ENCODE measurements at places on chromosomes 3 and 15.

GRCh38 chr3:178217479-178217878 lies 318.8 kb upstream of the KCNMB2 start:
- no peak for DNase-seq

- no peak for DNase-seq
Measured at GRCh38 chr15:64895285-64896065, 16.2 kb upstream of the ANKDD1A start.

- no peak for DNase-seq
Measured at GRCh38 chr3:115648559-115648958, 25.2 kb downstream of the GAP43 start.

GRCh38 chr3:8325306-8325705 lies 176.3 kb upstream of the LMCD1 start:
- DNase-seq = no peak

DNA sequence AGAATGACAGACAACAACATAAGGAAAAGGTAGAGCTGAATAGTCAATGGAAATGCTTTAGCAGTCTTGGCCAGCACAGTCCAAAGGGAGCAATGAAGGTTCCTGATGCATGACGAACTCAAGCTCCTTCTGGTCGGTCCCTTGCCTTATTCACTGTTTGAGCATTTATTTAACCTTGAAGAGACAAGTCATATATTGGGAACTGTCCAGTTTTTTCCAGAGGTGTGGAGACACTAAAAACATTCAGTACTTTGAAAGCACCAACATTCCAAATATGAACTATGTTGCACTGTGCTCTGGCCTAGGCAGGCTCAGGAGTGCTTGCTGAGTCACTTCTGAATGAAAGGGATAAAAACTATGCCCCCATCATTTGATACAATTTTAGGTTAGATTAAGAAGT lies 384.8 kb downstream of the MECOM start:
- DNase-seq = no peak

GRCh38 chr3:24180616-24181015 lies 235.5 kb downstream of the NR1D2 start:
- no peak for DNase-seq

DNA sequence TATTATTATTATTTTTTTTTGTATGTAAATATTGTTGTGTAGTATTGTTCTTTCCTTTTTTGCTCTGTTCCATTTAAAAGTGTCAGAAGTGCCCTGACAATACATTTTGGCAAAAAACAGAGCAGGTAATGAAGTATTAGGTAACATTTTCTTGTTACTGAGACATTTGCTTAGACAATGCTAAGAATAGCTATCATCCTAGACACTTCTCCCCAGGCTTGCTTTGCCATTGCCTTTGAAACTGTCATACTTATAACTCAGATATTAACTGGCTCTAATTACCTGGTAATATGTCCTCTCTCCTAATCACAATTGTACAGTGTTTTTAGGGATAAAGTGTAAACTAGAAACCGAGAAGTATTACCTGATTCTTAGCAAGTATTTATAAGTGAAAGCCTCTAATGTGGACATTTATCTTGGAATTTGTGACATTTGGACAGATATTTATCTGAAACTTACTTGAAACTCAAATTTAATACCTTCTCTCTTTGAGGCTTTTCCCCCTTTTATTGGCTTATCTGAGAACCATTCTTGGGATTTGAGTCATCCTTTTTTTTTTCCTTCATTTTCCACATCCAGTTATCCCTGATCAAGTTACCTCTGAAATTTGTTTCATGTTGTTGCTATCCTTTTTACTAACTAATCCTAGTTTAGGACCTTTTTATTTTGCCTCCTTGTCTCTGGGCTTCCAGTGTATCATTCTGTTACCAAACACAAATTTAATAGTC lies 13.1 kb downstream of the ARIH1 start:
- no peak for DNase-seq

DNA sequence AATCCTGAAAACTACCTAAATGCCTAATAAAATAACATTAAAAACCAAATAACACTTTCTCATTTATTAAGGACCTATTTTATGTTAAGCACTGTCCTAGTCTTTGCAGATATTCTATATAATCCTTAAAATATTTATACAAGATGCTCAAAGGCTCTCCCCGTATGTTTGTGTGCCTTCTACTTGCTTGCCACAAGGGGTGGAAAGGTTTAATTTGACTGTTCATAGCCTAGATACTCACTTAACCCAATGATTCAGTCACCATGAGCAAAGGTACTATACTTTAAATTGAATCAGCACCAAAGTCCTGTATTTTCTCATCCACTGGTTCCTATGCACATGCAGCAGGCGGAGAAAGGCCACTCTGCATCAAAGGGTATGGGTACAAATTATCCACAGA lies 32.0 kb downstream of the LSAMP start:
- no peak for DNase-seq

DNA sequence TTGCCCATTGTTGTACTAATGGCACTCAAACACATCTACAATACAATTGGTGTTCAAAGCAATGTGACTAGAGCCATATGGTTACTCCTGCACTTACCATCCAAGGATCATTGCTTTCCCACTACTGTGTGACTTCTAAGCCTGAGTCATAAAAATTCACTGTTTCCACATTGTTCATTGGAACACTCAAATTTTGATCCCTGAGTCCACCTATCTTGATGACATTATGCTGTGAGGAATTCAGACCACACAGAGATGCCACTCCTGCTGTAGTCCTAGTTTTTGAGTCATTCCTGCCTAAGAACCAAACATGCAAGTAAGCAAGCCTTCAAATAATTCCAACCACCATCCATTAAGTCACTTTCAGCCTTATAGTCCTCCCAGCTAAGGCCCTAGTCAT lies 176.2 kb downstream of the EFHB start:
- DNase-seq = no peak

- DNase-seq = peak; percentile 62
Measured at GRCh38 chr3:105518806-105519418, 152.2 kb downstream of the ALCAM start.

GRCh38 chr15:56798639-56799038 lies 65.3 kb upstream of the ZNF280D start:
- no peak for DNase-seq

DNA sequence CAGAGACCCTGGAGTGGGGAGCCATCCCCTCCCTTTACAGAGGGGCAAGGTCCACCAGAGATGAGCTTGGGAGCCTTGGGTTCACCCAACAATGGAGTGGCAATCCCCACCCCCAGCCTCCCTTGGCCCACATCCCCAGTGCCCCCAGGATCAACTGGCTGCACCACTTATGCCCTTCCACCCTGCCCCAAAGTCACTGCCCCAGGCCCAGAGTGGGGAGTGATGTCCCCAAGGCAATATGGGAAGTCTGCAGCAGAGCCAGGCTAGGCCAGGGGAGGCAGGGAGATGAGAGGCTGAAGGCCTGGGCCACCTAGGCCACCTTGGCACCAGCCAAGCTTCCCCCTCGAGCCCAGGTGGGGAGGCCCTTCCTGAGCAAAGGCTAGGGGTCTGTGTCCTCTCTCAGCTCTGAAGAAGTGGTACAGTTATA lies 145.5 kb downstream of the SMAD6 start:
- DNase-seq = no peak

GRCh38 chr15:92930054-92930621 lies 30.0 kb downstream of the CHD2 start:
- DNase-seq = no peak

GRCh38 chr3:150458001-150458400 lies 49.9 kb downstream of the TSC22D2 start:
- no peak for DNase-seq

DNA sequence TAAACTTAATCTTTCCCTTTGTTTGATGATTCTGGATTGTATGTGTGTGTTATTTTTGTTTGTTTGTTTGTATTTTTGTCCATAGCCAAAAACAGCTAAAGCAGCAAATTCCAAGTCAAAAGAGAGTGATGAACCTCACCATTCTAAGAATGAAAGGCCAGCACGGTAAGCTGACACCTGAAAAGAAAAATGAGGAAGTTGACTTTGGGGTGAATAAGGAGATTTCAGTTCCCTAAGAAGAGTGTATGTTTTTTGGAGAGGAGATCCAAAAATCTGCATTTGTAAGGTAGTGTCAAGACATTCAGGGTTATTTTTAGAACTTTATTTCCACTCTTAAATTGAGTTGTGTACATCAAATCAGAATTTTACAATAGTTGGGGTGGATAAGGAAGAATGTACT lies 52.3 kb upstream of the UTS2B start:
- DNase-seq = no peak

DNA sequence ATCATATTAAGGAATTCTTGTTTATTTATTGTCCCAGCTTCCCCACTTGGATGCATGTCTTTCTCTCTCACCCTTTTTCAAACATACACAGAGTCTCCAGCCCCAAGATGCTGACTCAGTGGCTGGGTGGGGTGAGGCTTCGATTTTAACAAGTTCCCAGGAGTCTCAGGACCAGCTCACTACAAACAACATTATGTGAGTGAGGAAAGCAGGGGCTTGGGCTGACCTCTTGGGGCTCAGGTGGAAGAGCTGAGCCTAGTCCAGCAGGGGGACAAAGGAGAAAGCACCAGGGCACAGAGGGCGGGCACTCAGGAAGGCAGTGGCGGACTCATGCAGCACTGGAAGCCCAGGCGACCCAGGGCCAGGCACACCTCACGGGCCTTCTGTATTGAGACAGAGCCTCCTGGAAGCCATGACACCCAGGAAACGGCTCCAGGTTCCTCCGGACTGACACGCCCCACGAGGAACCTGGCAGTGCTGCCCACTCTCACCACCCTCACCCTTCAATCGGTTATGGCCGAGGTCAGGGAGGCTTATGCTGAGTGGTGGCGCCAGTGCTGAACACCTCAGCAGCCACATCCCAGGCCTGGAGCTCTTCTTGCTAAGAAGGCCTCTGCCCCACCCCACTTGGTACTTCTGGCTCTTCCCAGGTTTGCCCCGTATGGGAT lies 97.4 kb downstream of the LRIG1 start:
- DNase-seq = no peak

GRCh38 chr3:194458131-194458530 lies 28.7 kb downstream of the ATP13A3 start:
- DNase-seq = no peak

DNA sequence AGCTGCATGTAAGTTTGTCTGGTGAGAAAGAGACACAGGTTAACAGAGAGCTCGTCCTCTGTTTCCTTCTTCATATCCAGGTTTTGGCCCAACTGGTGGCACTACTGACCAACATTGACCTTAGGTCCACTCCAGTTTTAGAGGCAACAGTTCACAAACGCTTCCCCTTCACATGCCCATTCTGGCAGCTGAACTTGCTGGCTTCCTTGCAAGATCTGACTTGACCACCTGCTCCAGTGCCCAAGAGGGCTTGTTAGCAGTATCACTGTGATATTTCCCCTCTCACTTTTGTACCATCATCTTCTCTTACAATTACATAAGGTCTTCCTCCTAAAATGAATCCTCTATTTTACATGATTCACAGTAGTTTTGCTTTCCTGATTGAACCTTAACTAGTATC lies 71.3 kb downstream of the CNTN6 start:
- DNase-seq = no peak

- DNase-seq = no peak
Measured at GRCh38 chr3:194386066-194386465, 13.0 kb downstream of the GP5 start.

DNA sequence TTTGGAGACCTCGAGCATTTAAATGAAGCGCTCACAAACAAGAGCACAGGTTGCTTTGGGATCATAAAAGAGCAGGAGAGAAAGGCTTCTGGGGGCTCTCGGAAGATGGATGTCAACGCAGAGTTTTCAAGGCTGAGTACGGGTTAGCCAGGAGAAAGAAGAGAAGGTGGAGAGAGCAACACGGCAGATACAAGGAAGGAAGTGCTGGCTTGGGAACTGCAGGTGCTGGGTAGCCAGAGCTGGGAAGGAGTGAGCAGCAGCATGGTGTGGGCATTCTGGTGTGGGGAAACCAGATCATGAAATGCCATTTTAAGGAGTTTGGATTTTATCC lies 580 bp upstream of the RUBCN start:
- no peak for DNase-seq

GRCh38 chr3:43345877-43346276 lies 59.5 kb downstream of the SNRK start:
- DNase-seq = no peak

DNA sequence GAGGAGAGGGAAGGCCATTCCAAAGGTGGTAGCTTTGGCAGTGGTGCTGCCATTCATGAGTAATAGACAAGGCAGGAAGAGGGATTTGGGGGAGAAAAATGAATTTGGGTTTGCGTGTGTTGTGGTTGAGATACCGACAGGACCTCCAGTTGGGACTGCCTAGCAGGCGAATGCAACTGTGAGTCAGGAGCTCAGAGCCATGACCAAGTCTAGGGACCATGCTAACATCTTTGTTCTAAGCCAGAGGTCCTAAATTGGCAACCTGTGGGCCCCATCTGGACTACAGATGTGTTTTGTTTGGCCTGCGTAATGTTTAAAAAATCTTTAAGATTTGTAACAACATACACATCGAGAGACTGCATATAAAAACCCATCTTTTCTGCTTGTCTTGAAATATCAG lies 61.6 kb downstream of the SAMMSON start:
- DNase-seq = no peak

- no peak for DNase-seq
Measured at GRCh38 chr3:55090291-55090690, 162.4 kb upstream of the LRTM1 start.

GRCh38 chr15:64187396-64188191 lies 24.8 kb upstream of the PPIB start:
- DNase-seq = no peak

DNA sequence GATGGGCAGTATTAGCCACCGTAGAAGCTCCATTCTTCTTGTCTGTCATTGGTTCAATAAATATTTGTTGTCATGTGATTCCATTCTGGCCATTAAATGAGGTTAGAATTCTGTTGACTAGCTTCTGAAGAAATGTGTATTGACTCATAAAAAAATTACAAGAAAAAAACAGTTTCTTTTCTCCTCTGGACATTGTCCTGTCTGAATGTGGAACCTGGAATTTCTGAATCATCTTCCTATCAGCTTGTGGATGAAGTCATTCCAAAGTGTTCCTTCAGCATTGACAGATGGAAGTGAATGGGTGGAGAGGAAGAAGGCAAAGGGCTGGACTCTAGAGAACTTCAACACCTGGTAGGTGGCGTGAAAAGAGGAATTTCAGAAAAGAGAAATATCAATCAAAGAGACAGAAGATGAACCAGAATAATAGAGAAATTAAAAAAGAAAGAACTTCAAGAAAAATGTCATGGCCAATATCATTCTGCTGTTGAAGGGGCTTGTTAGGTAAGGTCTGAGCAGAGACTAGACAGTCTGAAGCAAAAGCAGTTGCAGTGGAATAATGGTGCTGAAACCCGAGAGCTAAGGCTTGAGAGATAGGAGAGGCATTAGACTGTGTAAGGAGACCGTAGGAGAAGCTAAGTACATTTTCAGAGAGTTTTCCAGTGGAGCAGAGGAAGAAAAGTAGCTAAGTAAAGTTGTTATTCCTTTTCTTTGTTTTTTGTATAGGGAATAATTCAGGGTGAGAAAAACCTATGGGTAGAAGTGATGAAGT lies 806.6 kb downstream of the SQOR start:
- DNase-seq = peak; percentile 6

GRCh38 chr3:138325990-138326389 lies 3.7 kb downstream of the NME9 start:
- DNase-seq = no peak

Data from NCI-H1436 treated with DMSO at 0.1 percent for 48 hours (cell line).